ENCODE measurements at places on chromosomes 16 and 17.
A peak's percentile ranks its signal among the peaks of the same experiment; 100 is the strongest.

- no peak for DNase-seq
Measured at GRCh38 chr17:79461041-79461440, 149.8 kb downstream of the RBFOX3 start.

DNA sequence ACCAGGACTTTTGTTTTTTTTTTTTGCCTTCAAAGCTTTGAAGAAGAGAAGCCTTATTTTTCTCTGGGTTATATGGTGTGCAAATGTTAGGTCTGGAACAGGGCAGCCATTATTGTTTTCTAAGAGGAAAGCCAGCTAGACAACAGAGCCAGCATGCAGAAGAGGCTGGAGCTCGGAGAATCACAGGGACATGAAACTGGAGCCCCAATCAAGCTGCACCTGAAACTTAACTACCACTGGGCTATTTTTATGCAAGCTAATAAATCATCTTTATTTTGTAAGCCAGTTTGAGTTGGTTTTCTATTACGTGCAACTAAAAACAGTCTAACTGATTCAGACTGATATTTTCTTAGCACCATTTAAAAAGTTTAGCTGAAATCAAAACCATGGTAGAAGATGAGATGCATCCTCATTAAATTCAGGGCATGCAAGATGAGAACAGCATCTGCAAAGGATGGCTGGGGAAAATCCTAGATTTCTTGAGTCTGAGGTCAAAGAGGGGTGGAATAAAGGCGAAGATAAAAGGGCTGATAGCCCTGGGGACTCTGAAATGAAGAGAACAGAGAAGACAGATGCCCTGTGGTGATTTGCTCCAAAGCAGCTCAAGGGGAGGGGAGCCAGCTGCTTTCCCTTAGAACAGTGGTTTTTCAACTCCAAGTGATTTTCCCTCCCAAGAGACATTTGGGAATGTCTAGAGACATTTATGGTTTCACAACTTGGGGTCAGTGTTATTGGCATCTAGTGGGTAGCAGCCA is 177.1 kb upstream of the WSCD1 start:
- DNase-seq: no peak

DNA sequence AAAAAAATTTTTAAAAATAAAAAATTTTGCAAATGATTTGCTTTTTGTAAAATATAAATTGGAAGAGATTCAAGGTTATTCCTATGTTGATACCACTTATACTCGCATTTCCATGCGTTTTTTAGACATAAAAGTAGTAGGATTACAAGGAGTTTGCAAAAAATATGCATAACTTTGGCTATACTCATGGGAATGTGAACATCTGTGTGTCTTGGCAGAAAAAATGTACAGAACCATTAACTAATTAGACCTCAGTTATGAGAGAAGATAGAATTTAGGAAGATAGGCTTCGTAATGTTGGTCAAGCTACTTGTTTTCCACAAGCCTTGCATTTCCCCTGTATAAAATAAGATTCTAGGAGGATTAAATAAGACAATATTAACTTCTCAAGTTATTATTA is 61.1 kb upstream of the VPS4A start:
- DNase-seq: no peak

- DNase-seq: peak; percentile 93
Measured at GRCh38 chr17:74748529-74749278, at the start of gene NHERF1. TSS of gene NHERF1 (plus strand) at chr17:74748628. CDS start at chr17:74748847, 219 bp downstream.

All from activated CD4-positive, alpha-beta T cell treated with anti-CD3 and anti-CD28 coated beads for 4 hours (primary cell).